Esophagus squamous epithelium (tissue), 5 donors: ENCODE measurements at places on chromosomes 11 and 22. TPM values are rescaled to one million over a fixed set of nuclear protein-coding genes. Genes with fewer than 3 reads are reported as not detected.

GRCh38 chr11:15841931-15842740 is 514.2 kb downstream of the SOX6 start:
- DNase-seq, result no peak

- no peak for DNase-seq
Measured at GRCh38 chr11:117045956-117046355, 52.3 kb downstream of the SIK3 start.

GRCh38 chr11:11569936-11570491 is 51.8 kb downstream of the GALNT18 start:
- DNase-seq, result no peak

DNA sequence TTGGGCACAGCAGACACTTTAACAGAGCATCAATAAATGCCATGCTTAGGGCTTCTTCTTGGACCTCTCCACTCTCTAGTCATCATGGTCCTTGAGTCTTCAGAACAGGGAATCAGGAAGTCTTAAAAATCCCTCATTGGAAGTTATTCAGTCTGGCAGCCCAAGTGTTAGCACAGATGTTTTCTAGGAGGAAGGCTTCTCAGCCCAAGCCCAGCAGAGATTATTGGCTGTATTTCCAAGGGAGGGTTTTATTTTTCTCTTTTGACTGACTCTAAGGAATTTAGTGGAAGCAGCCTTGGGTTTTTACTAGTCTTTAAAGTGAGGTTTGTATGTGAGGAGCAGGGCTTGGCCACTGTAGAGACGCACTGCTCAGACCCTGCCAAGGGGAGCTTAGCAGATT is 41.9 kb downstream of the CEP164 start:
- no peak for DNase-seq

DNA sequence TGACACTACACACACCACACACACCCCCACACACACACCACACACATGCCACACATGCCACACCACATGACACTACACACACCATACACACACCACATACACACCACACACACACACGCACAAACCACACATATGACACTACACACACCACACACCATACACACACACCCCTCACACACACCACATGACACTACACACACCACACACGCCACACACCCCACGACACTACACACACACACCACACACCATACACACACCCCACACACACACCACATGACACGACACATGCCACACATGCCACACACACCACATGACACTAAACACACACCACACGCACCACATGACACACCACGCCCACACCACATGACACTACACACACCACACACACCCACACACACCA is 101.8 kb upstream of the ASPHD2 start:
- no peak for DNase-seq

GRCh38 chr22:35322126-35322525 is 22.4 kb downstream of the TOM1 start:
- no peak for DNase-seq

- no peak for DNase-seq
Measured at GRCh38 chr22:44519886-44520285, 21.9 kb upstream of the RTL6 start.

DNA sequence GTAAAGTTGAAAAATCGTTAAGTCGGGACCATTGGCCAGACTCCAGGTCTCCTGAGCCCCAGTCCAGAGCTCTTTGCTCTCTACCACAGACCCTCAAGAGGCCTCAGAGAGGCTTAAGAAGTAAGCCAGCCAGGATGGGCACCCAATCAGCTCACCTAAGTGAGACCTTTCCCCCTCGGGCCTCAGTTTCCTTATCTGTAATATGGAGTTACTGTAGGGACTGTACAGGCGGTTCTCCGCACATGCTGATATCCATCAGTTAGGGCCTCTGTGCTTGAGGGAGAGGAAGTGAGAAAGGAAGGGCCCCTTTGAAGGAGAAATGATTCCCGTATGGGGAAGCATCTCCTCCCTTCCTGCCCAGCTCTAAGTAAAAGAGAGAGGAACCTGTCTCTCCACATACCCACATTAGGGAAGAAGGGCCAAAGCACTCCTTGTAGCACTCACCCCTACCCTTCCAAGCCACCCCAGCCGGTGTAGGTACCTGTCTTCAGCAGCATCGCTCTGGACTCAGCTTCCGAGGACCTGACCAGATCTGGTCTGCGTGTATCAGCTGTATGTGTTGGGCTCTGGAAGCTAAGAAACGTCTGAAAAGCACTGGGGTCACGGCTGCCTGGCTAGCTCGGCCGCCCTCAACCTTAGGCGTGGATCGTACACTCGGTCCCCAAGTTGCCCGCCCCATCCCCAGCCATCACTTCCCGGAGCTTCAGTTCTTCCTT is 653 bp downstream of the NAGA start:
- DNase-seq, result no peak

GRCh38 chr11:118290923-118291322 is 13.6 kb upstream of the CD3E start:
- DNase-seq, result no peak

GRCh38 chr11:12273618-12273995 is 103.8 kb upstream of the PARVA start:
- DNase-seq, result no peak

DNA sequence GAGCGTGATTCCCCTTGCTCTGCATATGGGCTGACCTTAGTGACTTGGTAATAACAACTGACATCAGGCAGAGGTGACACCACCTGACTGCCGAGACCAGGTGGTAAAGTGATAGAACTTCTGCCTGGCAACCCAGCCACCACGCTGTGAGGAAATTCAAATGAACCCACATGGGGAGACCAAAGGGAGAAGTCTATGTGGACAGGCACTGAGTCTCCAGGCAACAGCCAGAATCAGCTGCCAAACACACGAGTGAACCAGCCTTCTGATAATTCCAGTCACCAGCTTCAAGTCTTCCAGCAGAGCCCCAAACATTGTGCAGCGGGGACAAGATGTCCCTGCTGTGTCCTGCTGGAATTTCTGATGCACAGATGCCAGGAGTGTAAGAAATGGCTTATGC is 29.7 kb downstream of the SPATA19 start:
- DNase-seq, result no peak

- no peak for DNase-seq
Measured at GRCh38 chr11:131118247-131118646, 202.0 kb upstream of the SNX19 start.

The CRYAB gene
- 22.9 TPM for total RNA-seq
